ENCODE measurements at places on chromosomes 13 and 19. TPM values are rescaled to one million over a fixed set of nuclear protein-coding genes. Genes with fewer than 3 reads are reported as not detected.

Gene LRRC25
- total RNA-seq, result not detected

Gene RGS9BP
- total RNA-seq, result 0.51 TPM

Gene ZNF101
- total RNA-seq, result 6.2 TPM

Gene ZNF324
- 7.6 TPM for total RNA-seq

Gene MAP4K1
- 0.85 TPM for total RNA-seq

Gene SMIM44
- total RNA-seq, result not detected

Gene LILRB4
- not detected for total RNA-seq

Gene KIR3DL2
- total RNA-seq, result not detected

Gene CABP5
- not detected for total RNA-seq

Gene KLK3
- not detected for total RNA-seq

Gene RNF113B
- total RNA-seq, result not detected

Gene LILRB3
- 0.43 TPM for total RNA-seq

Gene NKG7
- total RNA-seq, result not detected

Gene TNFSF9
- total RNA-seq, result 3.9 TPM

Gene F2RL3
- not detected for total RNA-seq

Gene SBK2
- total RNA-seq, result 1.3 TPM

Gene LHB
- not detected for total RNA-seq

Gene PRR36
- total RNA-seq, result 0.36 TPM

Gene SLC8A2
- total RNA-seq, result 0.38 TPM

Gene IGFL3
- 0.25 TPM for total RNA-seq

Gene METTL21C
- not detected for total RNA-seq

Gene EDNRB
- not detected for total RNA-seq

Gene NLRP9
- not detected for total RNA-seq

Gene RPL21
- total RNA-seq, result 1,776 TPM

Gene SPC24
- total RNA-seq, result 20.2 TPM

Gene DYRK1B
- 21.0 TPM for total RNA-seq

Gene PLPPR3
- 4.8 TPM for total RNA-seq

Gene NFIC
- total RNA-seq, result 34.2 TPM

Gene RNASEH2B
- total RNA-seq, result 29.0 TPM

Gene S1PR5
- 1.9 TPM for total RNA-seq

Gene CCNA1
- 0.54 TPM for total RNA-seq

Gene GJB6
- not detected for total RNA-seq

Gene THSD8
- 16.4 TPM for total RNA-seq

Gene CEP89
- 45.8 TPM for total RNA-seq
